CD4-positive, alpha-beta memory T cell (primary cell): ENCODE measurements at places on chromosomes 2 and 18.
A peak's percentile ranks its signal among the peaks of the same experiment; 100 is the strongest.

- DNase-seq: no peak
Observed at GRCh38 chr2:122866095-122866494, 1110.6 kb downstream of the TSN start.

DNA sequence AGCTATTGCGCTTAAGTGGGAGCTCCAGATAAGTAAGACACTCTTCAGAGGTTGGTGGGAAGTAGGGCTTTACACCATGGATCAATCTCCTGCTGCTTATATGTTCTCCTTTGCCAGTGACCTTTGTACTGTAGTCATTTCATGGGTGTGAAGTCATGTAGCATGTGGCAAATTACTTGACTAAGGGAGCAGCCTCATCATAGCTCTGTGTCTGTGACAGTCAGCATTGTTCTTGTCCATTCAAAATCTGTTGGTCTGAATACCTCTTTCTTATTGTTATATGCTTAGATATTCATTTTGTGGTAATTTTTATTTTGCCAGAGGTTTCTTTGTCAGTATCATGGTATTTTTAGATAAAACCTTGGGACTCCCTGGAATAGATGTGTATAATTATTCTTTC is 18.2 kb downstream of the SLC4A1AP start:
- no peak for DNase-seq

GRCh38 chr2:11263177-11263576 is 81.3 kb downstream of the ROCK2 start:
- no peak for DNase-seq

DNA sequence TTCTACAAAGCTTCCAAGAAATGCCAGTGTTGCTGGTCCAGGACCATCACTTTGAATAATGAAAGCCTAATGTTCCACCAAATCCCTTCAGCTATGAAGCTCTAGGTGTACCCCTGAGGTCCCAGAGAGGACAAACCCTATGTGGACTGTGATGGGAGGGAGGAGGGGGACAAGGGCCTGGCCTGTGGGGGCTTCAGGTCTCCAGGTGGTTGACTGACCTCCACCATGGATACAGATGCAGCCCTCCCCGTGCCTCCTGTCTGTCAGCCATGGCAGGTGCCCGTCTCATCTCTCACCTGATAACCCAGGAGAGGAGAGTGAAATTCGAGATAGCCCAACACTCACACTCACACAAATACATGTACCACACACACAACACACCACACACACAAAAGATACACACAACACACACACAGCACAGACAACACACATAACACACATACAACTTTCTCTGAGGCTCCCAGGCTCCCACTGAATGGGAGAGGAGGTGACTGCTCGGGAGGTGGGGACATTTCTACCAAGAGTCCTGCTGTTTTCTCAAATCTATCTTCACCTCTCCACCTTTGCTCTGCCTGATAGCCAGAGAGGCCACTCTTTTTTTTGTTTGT is 12.8 kb upstream of the RHOB start:
- no peak for DNase-seq

DNA sequence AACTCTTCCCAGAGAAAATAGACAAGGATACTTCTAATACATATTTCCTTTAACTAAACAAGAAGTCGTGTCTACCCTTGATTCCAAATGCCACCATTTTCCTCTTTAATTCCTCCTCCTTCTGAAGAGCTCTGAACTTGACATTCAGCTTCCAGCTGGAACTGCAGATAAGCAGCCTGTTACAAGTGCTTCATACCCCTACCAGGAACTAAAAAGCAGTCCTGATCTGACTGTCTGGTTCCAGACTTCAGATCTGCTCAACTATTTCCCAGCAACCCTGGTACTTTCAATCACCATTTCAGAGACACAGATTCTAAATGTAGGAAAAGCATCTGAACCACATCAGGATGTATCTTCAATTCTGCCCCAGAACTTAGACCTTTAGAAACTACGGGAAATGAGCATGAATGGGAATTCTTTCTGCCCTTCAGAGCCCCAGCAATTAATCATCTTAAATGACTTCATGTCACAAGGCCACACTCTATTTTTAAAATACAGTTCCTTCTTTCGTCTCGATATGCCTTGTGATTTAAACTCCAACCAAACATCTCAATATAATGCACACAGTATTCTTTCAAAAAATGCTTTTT is 159.5 kb downstream of the L3MBTL4 start:
- no peak for DNase-seq

- DNase-seq: no peak
Observed at GRCh38 chr2:226154610-226155009, 645.0 kb downstream of the IRS1 start.

DNA sequence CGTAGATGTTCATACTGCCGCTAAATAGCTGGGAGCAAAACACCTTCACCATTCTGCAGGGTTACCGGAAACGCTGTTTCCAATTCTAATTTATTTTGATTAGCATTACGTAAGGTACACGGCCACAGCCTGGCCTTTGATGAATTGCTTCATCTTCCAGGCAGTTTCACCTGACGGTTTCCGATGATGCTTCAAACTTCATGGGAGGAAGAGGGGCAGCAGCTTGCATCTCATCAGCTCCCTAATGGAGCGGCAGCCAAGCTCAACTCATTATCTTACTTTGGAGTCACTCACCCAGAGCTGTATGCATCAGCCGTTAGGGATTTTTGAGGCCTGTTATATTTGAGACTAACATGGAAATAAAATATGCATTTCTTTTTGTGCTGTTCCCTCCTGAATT is 54.8 kb downstream of the TMEM18 start:
- DNase-seq: no peak

- no peak for DNase-seq
Observed at GRCh38 chr2:28398101-28398834, 5.6 kb downstream of the FOSL2 start.

GRCh38 chr18:23265682-23266399 is 130.6 kb downstream of the CABLES1 start:
- no peak for DNase-seq

GRCh38 chr2:109399066-109399465 is 214.7 kb downstream of the SEPTIN10 start:
- no peak for DNase-seq

GRCh38 chr2:200377355-200378336 is 71.2 kb downstream of the SPATS2L start:
- DNase-seq: no peak

- DNase-seq: no peak
Observed at GRCh38 chr2:202361108-202361507, 15.0 kb upstream of the BMPR2 start.

DNA sequence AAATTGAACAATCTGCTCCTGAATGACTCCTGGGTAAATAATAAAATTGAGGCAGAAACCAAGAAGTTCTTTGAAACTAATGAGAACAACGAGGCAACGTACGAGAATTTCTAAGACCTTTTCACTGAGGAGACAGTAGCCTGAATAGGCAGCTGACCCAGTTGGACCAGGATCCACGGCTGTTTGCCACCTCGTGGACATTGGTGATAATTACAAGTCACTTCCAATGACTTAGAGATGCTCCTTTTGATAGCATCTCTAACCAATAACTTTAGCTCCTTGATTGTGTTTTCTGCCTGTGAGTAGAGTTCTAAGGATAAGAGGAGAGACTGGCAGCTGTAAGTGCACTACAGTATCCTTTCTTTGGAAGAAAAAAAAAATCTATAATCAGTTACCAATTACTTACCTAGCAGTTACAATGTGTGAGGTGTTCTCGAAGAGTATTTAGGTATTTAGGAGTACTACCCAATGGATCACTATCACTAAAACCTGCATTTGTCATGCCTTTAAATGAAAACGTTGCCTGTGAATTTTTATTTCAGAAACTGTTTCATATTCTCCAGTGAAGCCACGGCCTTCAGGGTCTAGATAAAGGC is 31.3 kb upstream of the CNTNAP5 start:
- no peak for DNase-seq

DNA sequence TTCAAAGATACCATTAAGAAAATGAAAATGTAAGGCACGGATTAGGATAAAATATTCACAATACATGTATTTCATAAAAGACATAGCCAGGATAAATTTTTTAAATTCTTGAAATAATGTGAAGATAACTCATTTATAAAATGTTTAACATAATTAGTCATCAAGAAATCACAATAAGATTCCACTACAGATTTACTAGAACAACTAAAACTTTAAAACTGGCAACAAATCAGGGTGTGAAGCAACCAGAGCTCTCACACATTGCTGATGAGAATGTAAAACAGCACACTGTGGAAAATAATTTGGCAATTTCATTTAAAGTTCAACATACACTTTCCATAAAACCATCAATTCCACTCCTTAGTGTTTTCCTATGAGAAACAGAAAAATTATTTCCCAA is 89.6 kb upstream of the UBE2E3 start:
- no peak for DNase-seq

GRCh38 chr2:226424971-226425370 is 374.6 kb downstream of the IRS1 start:
- no peak for DNase-seq

DNA sequence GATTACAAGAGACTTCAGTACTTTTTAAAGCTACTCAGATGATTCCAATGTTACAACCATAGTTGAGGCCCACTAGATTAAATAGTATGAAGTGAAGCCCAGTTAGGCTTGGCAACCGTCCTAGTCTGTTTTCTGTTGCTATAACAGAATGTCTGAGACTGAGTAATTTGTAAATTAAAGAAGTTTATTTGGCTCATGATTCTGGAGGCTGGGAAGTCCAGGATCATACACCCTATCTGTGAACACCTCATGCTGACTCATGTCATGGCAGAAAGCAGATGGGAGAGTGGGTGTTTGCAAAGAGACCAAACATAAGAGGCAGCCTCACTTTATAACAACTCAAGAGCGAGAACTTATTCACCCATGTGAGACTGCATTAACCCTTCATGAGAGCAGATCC is 63.1 kb downstream of the CCDC150 start:
- no peak for DNase-seq

GRCh38 chr2:230674401-230674800 is 38.2 kb upstream of the CAB39 start:
- no peak for DNase-seq

DNA sequence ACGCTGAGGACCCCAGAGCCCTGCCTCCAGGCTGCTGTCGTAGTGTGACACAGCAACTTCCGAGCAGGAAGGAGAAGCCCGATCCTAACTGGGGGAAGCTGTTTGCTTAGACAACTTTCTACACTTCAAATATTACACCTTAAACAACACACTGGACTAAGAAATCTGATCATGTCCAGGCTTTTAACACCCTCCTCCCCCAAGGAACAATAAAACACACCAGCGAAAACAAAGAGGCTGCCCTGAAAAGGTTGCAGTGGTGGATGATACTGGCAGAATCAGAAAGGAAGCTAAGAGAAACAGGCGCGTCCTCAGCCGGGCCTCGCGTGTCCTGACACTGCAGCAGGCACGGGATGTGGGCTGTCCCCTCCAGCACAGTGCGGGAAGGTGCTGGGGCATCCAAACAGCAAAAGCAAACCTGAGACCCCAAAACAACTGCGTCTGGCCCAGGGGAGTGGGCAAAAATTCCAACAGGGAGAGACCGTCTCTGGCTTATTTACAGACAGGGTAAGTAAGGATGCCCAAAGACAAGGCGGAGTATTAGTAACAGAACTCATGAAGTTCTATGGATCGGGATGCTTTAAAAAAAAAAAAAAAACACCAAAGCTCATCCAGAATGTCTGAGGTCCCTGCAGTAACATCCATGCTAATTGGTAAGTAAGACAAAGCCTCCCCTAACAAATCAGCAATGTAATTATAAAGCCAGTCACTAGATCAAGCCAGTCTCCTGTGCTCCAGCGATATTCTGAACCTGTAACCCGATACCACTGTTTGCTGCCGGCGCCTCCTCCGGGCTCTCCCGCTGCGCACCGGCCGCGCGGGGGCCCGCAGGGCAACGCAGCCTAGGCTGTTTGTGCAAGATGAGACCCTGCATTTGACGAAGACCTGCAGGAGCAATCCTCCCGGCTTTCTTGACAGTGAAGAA is 9.0 kb downstream of the SERTAD2 start:
- no peak for DNase-seq

GRCh38 chr18:8084160-8084559 is 517.0 kb downstream of the PTPRM start:
- DNase-seq: no peak

- DNase-seq: no peak
Observed at GRCh38 chr2:186138845-186139244, 347.2 kb upstream of the ZC3H15 start.

- no peak for DNase-seq
Observed at GRCh38 chr2:133484784-133485183, 83.5 kb downstream of the NCKAP5 start.

GRCh38 chr18:74942319-74942910 is 266.5 kb downstream of the PTGR3 start:
- DNase-seq: peak; percentile 56

DNA sequence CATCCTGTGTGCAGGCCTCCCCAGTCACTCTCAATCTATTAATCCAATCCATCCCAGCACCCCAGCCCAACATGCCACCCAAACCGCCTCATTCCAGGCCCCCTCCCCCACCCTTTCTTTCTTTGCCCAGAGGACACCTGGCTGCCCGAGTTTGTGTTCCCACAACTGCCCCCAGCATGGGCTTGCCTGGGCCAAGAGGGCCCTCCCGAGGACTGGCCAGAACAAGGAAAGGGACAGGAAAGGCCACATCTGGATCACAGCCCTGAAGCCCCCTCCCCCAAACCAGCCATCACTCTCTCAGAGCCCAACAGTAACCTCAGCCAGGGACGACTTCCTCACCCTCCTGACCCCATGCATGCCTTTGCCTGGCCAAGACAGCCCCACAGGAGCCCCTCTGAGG is 1.2 kb downstream of the TNS1 start:
- no peak for DNase-seq

DNA sequence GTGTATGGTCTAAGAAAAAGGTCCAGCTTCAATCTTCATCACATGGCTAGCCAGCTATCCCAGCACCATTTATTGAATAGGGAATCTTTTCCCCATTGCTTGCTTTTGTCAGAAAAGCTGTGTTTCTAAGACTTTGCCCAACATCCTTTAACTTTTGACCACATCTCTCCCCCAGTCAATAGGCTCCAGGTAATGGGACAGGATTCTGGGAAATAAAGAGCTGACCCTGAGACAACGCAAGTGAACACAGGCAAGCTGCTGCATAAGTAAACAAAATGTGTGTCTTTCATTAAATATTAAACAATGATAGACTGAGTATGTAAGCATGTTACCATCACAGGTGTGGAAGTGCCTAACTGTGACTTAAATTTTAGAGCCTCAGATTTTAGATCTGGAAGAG is 23.0 kb downstream of the FAM110C start:
- no peak for DNase-seq

DNA sequence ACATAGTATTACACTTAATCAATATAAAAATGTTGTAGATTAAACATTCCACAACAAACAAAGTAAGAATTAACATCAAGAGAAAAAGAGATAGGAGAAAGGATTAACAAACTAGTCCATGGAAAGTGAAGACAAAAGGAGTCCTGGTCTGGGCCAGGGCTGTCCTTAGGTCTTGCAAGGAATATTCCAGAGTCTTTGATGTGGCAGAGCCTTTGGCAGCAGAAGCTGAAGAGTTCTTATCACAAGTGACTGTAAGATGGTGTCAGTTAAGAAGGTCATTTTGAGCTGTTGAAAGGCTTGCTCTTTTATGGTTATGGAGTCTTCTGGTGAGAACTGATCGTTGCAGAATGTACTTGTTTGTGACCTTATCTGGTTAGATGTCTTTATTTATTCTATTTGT is 127.7 kb upstream of the LRRTM4 start:
- no peak for DNase-seq

- DNase-seq: no peak
Observed at GRCh38 chr2:112204411-112204810, 50.4 kb downstream of the ZC3H8 start.
